Activated T-helper 1 cell treated with anti-CD3 and anti-CD28 coated beads, Interleukin-12 subunit alpha, Interleukin-12 subunit beta, Interleukin-2, Interleukin-4 antibody, amounts not matched to agents 30 ng/mL and 10 ng/mL and 1 ng/mL, durations not matched to agents 14 hours and 24 hours and 36 hours (primary cell): ENCODE measurements at places on chromosomes 4 and X. TPM values are rescaled to one million over a fixed set of nuclear protein-coding genes. Genes with fewer than 3 reads are reported as not detected.
A peak's percentile ranks its signal among the peaks of the same experiment; 100 is the strongest.

Gene ARL9
- 0.13 and 0.32 TPM in 2 replicates for total RNA-seq

Gene FAM47A
- not detected in 2 replicates for total RNA-seq

Gene LRCH2
- not detected in 2 replicates for total RNA-seq

Gene HSD17B13
- total RNA-seq, result 0.10 TPM in 1 of 2 replicates, not detected in the other

Gene TMEM150C
- total RNA-seq, result not detected in 2 replicates

Gene TNIP3
- total RNA-seq, result 21.9 and 23.9 TPM in 2 replicates

Gene TRPC5OS
- not detected in 2 replicates for total RNA-seq

Gene CTAG2
- total RNA-seq, result not detected in 2 replicates

Gene FAM114A1
- total RNA-seq, result 0.22 and 0.49 TPM in 2 replicates

DNA sequence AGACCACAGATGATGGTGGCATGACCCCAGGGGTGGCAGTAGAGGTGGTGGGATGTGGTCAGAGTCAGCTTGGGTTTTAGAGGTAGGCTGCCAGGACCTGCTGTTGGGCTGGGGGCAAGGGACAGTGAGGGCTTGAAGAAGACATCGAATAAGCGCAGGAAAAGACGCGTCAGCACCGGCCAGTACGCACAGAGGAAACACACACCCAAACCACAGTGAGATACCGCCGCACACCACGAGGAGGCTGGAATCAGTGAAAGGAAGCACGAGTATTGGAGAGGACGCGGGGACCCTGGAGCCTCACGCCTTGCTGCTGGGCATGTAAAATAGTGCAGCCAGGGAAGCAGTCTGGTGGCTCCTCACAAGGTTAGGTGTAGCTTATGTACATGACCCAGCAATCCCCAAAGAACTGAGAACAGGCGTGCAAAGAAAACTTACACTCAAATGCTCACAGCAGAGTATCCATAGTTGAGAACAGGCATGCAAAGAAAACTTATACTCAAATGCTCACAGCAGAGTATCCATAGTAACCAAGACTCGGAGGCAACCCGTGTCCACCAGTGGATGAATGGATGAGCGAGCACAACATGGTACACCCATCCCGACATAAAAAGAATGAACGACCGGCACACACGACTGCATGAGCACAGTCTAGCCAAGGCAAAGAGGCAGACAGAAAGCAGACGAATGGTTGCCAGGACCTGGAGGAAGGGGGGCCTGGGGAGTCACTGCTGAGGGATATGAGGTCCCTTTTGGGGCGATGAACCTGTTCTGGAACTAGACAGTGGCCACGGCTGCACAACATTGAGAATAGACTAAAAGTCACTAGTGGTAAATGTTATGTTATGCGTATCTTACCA is 13.3 kb downstream of the PDZD4 start:
- no peak overlapping the region for H3K4me3 ChIP-seq
- no peak overlapping the region for H3K27ac ChIP-seq
- no peaks in the 10 kb centered on the region for H3K36me3 ChIP-seq

- H3K36me3 ChIP-seq, result no peaks in the 10 kb centered on the region
- H3K4me3 ChIP-seq, result no peak overlapping the region
- H3K27me3 ChIP-seq, result no peaks in the 10 kb centered on the region
- DNase-seq, result no peak
- H3K4me1 ChIP-seq, result no peaks in the 10 kb centered on the region
These were observed 755.1 kb upstream of the IGFBP7 start for GRCh38 chr4:57865264-57865663.

- no peaks in the 10 kb centered on the region for H3K36me3 ChIP-seq
- DNase-seq, result no peak
- H3K27ac ChIP-seq, result no peak overlapping the region
- H3K27me3 ChIP-seq, result no peaks in the 10 kb centered on the region
- no peak overlapping the region for H3K4me3 ChIP-seq
These were observed 66.5 kb downstream of the AR start for GRCh38 chrX:67610282-67610681.

GRCh38 chr4:36081185-36081584 is 163.1 kb downstream of the ARAP2 start:
- no peak overlapping the region for H3K4me3 ChIP-seq
- H3K27me3 ChIP-seq, result no peaks in the 10 kb centered on the region
- H3K4me1 ChIP-seq, result peaks cover 3% of the 10 kb centered on the region
- no peak overlapping the region for H3K27ac ChIP-seq
- peaks cover 11% of the 10 kb centered on the region for H3K36me3 ChIP-seq

DNA sequence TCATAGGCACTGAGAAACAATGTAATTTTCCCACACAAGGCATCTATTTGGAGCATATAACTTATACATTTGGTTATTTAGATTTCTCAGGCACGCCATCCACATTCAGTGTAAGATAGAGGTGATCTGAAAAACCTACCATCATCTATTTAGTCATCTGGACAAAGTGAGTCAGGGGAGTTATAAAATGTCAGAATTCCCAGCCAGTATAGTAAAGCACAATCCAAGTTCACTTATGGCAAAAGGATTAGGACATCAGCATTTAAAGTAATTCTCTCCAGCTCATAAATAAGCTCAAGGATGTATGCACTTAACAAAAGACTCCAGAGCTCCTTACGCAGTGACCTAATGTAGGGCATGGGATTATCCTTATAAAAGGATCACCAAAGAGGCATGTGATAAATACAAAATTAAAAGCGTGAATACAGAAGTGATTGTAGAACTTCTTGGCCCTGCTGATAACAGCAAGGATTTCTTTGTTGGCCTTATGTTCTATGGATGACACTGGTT is 65.3 kb upstream of the DCLK2 start:
- DNase-seq, result no peak
- no peaks in the 10 kb centered on the region for H3K36me3 ChIP-seq
- no peak overlapping the region for H3K27ac ChIP-seq
- H3K4me1 ChIP-seq, result no peaks in the 10 kb centered on the region

DNA sequence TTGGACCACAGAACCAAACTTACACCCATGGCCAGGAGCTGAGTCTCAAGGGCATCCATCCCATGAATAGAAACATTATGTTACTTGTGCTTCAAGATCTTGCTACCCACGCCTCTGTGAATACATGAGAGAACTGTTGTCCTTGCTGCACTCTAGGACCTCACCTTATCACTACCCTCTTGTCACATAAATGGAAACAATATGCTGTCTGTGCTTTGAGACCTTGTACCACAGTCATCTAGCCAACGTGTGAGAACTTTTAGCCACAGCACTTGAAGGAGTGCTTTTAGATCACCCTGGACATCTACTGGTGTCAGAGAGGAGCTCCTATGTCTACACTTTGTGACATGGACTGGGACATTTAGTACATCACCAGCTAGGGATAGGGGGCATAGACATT is 30.7 kb upstream of the HUWE1 start:
- peak overlapping the region; percentile 88 for H3K4me3 ChIP-seq
- no peaks in the 10 kb centered on the region for H3K27me3 ChIP-seq
- H3K4me1 ChIP-seq, result peaks cover 52% of the 10 kb centered on the region
- no peak for DNase-seq

DNA sequence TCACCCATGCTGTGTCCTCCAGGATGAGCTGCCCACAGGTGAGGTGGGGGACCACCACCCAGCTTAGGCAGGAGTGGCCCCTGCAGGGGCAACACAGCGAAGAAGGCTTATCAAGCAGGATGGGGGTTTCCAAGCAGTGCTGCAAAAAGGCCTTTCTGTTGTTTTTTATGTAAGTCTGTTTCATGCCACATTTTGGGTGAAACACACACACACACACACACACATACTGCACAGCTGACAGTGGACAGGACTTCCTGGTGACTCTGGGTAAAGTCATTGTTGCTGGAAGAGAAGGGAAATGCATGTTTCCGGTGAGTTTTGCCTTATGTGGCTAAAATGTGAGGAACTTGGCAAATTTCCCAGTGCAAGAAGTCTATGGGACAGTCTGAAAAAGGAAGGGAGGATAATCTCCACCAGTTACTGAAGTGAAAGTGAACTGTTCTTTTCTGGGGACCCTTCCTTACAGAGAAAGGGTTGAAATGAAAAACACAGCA is 119.2 kb downstream of the IRF2 start:
- peaks cover 10% of the 10 kb centered on the region for H3K36me3 ChIP-seq
- DNase-seq, result peak; percentile 31
- no peaks in the 10 kb centered on the region for H3K27me3 ChIP-seq
- H3K4me1 ChIP-seq, result peaks cover 22% of the 10 kb centered on the region
- no peak overlapping the region for H3K4me3 ChIP-seq

DNA sequence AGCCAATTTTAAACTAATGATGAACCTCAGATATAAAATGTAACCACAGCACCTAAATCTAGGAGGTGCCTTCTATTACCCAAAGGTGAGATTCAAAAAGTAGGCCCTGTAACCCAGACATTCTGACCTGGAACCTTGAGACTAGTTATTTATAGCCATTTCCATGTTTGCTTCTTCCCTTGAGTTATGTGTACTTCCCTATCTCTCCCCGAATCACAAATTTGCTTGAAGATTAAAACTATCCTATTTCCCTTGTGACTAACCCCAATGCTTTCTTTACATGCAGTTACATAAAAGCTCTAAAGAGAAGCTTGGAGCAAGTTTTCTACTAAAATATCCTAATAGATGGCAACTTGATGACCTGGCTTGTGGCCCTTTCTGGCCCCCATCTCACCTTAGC is 32.6 kb upstream of the S100G start:
- H3K4me1 ChIP-seq, result no peaks in the 10 kb centered on the region
- H3K4me3 ChIP-seq, result no peak overlapping the region
- peaks cover 7% of the 10 kb centered on the region for H3K36me3 ChIP-seq
- no peaks in the 10 kb centered on the region for H3K27me3 ChIP-seq
- no peak overlapping the region for H3K27ac ChIP-seq
- DNase-seq, result no peak

DNA sequence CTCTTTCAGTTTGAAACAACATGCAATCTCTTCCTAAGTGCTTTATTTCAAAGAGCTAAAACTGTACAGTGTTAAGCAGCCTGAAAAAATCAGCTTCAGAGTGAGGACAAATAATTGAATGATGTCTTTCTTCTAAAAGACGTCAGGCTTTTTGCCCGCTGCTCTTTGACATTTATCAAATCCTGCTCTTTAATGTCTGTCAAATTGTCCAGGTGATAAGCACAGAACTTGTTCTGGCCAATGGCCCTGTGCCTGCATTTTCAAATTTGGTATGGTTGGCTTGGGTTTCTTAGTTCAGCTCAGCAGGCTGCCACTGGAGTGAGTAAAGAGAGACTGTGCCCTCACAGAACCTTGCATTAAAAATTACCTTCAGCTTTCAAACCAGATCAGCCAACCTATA is 712.9 kb upstream of the LCORL start:
- no peak overlapping the region for H3K27ac ChIP-seq
- H3K36me3 ChIP-seq, result no peaks in the 10 kb centered on the region
- DNase-seq, result no peak
- no peaks in the 10 kb centered on the region for H3K4me1 ChIP-seq
- no peaks in the 10 kb centered on the region for H3K27me3 ChIP-seq

DNA sequence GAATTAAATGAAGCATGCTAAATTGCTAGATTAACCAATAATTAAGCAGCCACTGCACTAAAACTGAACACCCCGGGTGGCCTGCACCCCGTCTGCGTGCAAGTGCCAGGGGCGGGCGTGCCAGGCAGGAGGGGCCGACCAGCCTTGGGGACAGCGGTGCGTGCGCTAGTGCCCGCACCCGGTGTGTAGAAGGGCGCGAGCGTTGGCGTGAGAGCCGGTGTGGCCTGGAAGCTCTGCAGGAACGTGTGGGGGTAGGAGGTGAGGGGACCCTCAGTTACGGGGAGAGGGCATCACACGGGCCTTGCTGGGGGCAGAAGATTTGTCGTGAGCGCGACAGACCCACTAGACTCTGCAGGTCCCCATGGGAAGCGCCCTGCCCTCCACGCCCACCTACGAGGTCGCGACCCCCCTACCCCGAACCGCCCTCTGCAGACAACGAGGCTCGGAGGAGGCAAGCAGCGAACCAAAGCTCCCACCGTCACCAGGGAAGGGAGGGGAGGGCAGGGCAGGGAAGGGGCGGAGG is 105.8 kb downstream of the FAM53A start:
- H3K36me3 ChIP-seq, result no peaks in the 10 kb centered on the region
- DNase-seq, result no peak
- H3K27ac ChIP-seq, result no peak overlapping the region
- H3K4me1 ChIP-seq, result no peaks in the 10 kb centered on the region
- H3K27me3 ChIP-seq, result no peaks in the 10 kb centered on the region
- H3K4me3 ChIP-seq, result peak overlapping the region; percentile 61

GRCh38 chrX:7184816-7185215 is 36.9 kb upstream of the PUDP start:
- no peaks in the 10 kb centered on the region for H3K27me3 ChIP-seq
- DNase-seq, result no peak
- H3K4me3 ChIP-seq, result no peak overlapping the region
- H3K4me1 ChIP-seq, result no peaks in the 10 kb centered on the region
- H3K27ac ChIP-seq, result no peak overlapping the region

- no peak overlapping the region for H3K4me3 ChIP-seq
- no peaks in the 10 kb centered on the region for H3K36me3 ChIP-seq
- H3K27ac ChIP-seq, result no peak overlapping the region
- no peak for DNase-seq
These were observed 68.5 kb downstream of the PHOX2B start for GRCh38 chr4:41679991-41680390.
